ENCODE measurements at places on chromosomes 12 and 14. TPM values are rescaled to one million over a fixed set of nuclear protein-coding genes. Genes with fewer than 3 reads are reported as not detected.

OTOGL gene
- under 0.01 TPM for total RNA-seq

TTC9 gene
- under 0.01 TPM for total RNA-seq

PHLDA1 gene
- 75.0 TPM for total RNA-seq

SNRPF gene
- total RNA-seq = 16.6 TPM

ASIC1 gene
- 0.66 TPM for total RNA-seq

GPR65 gene
- not detected for total RNA-seq

GPRC5D gene
- total RNA-seq = not detected

RAB15 gene
- 2.7 TPM for total RNA-seq

BMP4 gene
- 0.75 TPM for total RNA-seq

KRT82 gene
- total RNA-seq = not detected

IRAK3 gene
- total RNA-seq = 2.0 TPM

ACOT6 gene
- total RNA-seq = not detected

KRT75 gene
- not detected for total RNA-seq

ADAM21 gene
- total RNA-seq = 0.33 TPM

TAS2R14 gene
- total RNA-seq = 2.9 TPM

PTPN21 gene
- total RNA-seq = 11.0 TPM

SLC22A17 gene
- 8.1 TPM for total RNA-seq

BMAL2 gene
- total RNA-seq = 111 TPM

TRHDE gene
- total RNA-seq = 87.2 TPM

POTEM gene
- not detected for total RNA-seq

MANSC4 gene
- not detected for total RNA-seq

FAM186B gene
- total RNA-seq = 0.22 TPM

KRT72 gene
- total RNA-seq = not detected

SLC10A1 gene
- not detected for total RNA-seq

TEX52 gene
- total RNA-seq = 0.12 TPM

TOMM20L gene
- total RNA-seq = not detected

MYF5 gene
- not detected for total RNA-seq

TMPRSS12 gene
- not detected for total RNA-seq

TDRD9 gene
- total RNA-seq = 2.2 TPM

FAM222A gene
- total RNA-seq = 0.37 TPM

IL23A gene
- not detected for total RNA-seq

DCD gene
- not detected for total RNA-seq

PDZRN4 gene
- not detected for total RNA-seq

TMCC3 gene
- total RNA-seq = 11.8 TPM

SP1 gene
- total RNA-seq = 25.9 TPM

DPF3 gene
- total RNA-seq = 3.1 TPM

TMTC2 gene
- 11.9 TPM for total RNA-seq

SLC25A21 gene
- 2.9 TPM for total RNA-seq

KRT78 gene
- total RNA-seq = not detected

ITGA7 gene
- 47.0 TPM for total RNA-seq

LMO3 gene
- 16.4 TPM for total RNA-seq

VTI1B gene
- 63.9 TPM for total RNA-seq

NINJ2 gene
- 0.77 TPM for total RNA-seq

C3AR1 gene
- total RNA-seq = 0.12 TPM

NEDD8 gene
- total RNA-seq = 163 TPM

PTPRQ gene
- total RNA-seq = 0.50 TPM

SERPINA12 gene
- total RNA-seq = not detected

SMCO3 gene
- total RNA-seq = 0.11 TPM

CLEC6A gene
- not detected for total RNA-seq

BAZ1A gene
- 25.4 TPM for total RNA-seq

CISTR gene
- total RNA-seq = not detected
